ENCODE measurements at places on chromosomes 6 and 20.

DNA sequence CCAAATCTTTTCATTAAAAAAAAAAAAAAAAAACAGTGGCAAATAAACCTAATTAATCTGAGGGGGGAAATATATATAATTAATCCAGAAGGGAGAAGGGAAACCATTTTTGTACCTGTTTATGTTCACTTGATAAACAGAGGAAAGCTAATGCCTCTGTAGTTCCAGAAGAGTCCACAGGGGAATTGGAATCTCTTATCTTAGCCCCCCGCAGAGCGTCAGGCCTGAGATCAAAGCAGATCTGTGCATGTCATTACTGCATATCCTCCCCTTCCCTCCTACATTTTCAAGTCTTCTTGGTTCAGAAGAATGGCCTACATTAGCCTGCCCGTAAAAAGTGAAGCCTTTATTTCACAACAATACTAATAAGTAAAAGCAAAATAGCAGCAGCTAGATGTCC is 157.2 kb downstream of the PTPRT start:
- no peak for DNase-seq

GRCh38 chr6:148316308-148316707 is 26.3 kb upstream of the SASH1 start:
- no peak for DNase-seq

DNA sequence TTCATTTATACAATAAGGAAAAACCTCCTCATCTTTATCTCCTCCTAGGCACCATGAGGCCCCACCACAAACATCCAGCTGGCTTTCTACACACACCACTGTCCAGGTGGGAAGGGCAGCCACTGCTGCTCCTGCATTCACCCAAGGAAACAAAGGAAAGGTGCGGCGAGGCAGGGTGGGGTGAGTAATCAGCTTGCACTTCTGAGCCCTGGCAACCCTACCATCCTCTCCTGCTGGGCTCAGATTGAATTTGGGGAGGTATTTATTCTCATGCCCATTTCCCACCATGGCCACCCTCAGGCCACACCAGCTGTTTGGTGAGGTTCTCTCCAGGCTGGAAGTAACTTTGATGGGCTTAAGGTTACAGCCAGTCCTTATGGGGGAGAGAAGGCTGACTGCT is 31.2 kb upstream of the SPDEF start:
- DNase-seq, result no peak

GRCh38 chr20:32496811-32497533 is 88.2 kb downstream of the NOL4L start:
- no peak for DNase-seq

DNA sequence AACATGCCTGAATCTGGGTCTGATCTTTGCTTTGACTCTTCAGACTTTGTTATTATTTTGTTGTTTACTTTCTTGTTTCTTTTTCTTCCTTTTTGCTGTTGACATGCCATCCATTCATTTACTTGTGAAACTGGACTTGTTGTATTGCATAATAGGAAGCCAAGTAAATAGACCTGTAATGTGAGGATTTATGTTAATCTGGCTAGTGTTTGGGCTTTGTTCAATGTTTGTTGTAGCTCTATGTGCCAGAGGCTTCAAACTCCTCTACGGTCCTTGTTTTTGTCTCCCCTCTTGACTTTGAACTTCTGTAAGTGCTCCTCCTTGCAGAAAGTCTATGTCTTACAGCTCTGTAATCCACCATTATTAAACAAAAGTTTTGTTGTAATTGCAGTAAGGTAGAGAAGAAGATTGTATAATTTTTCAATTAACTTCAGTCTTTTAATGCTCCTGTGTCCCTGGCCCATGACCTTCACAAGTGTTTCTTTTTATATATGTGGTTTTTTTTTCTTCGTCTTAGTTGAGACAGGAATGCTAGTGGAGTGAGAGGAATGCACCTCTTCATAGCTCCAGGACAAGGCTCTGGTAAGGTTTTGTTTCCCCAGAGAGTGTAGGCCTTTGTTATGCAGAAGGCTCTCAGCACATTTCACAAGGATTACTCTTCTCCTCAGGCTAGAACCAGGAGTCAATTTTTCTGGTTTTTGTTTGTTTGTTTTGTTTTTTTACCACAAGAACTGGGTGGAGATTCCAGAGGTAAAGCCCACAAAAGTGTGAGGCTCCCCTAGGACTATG is 1061.8 kb upstream of the CITED2 start:
- no peak for DNase-seq

DNA sequence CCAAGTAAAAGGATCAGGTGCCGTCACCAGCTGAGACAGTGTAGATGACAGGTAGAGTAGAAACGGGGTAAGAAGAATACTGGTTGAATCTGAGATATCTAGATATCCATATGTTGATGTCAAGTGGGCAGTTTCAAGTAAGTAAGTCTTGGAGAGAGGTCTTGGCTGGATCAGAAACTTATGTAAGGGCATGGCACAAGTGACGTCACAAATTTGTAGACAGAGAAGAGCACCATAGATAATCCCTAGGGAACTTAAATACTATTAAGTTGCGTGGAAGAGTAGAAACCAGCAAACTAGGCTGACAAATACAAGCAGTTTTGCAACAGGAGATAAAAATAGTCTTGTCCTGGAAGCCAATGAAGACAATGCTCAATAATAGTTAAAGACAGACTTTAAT is 123.2 kb downstream of the KHDRBS2 start:
- DNase-seq, result no peak

DNA sequence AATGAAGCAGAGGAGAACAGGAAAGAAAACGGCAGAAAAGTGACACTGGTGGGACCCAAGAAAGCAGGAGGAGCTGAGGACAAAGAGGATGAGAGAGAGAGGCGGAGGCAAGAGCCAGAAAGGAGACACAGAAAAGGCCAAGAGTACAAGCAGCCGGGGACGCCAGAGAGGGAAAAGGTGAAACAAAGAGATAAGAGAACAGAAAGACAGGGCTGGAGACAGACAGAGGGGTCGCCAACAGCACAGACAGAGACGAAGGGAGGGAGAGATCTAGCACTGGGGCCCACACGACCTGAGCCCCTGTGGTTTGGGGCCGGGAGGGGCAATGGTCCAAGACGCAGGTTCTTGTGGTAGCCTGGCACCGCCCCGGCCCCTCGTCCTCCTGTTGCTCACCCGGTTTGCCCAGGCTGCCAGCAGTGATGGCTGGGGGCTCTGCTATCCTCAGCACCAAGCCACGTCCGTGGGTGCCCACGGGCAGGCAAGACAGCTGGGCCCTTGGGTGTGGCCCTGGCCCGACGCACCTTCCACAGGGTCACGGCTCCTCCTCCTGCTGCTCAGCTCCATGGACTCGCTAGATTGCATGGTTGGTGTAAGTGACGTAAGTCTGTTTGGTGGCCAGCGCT is 123.5 kb downstream of the GRM4 start:
- no peak for DNase-seq

DNA sequence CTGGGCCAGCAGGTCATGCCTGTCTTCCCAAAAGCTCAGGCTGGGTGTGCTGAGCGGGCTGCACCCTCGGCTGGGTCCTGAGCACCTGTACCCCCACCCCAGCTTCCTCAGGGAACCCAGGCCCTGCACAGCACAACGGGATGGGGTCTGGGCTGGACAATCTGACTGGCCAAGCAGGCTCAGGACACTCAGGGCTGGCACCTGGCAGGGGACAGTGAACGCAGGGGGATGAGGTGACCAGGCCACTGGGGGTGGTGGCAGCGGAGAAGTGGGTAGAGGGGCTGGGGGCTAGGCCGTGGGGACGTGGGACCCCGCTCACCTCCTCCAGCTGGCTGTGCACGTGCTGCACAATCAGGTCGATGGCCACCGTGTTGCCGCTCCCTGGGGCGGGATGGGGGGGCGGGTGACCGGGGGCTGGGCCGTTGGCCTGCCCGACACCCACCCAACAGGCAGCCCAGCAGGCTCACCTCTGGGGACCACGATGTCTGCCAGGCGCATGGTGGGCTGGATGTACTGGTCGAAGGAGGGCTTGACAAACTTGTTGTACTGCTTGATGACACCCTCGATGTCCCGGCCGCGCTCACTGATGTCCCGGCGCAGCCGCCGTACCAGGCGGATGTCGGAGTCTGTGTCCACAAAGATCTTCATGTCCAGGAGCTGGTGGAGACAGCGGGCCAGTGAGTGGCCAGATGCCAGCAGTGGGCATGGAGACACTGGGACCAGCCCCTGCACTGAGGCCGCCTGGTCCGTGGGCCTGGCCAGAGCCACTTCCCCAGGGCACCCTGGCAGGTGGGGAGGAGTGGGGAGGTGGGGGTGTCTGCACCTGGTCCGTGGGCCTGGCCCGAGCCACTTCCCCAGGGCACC is 11.9 kb downstream of the UCKL1 start:
- DNase-seq, result no peak

- no peak for DNase-seq
Measured at GRCh38 chr6:98957450-98957849, 9.7 kb upstream of the FBXL4 start.

GRCh38 chr6:32666420-32667300 is at the start of gene HLA-DQB1:
TSS of gene HLA-DQB1 (minus strand) at chr6:32666657. CDS start at chr6:32666607, 50 bp downstream.
- DNase-seq, result peak; percentile 34

GRCh38 chr6:84568971-84569370 is 195.4 kb downstream of the TBX18 start:
- no peak for DNase-seq

- no peak for DNase-seq
Measured at GRCh38 chr6:139313784-139314545, 22.2 kb upstream of the TXLNB start.

GRCh38 chr6:72365773-72366172 is 256.1 kb upstream of the KCNQ5 start:
- DNase-seq, result no peak

DNA sequence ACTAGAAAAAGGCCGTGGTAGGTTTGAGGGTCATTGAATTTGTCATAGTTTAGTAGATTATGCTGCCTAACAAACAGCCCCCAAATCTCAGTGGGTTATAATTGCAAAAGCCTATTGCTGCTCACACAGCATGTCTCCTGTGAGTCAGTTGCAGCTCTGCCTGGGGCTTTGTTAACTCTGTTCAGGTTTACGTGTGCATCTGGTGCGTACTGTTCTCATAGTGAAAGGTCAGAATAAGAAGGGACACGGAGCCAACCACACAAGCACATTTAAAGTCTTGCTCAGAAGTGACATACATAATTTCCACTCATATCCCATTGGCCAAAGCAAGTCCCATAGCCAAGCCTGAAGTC is 48.1 kb upstream of the BMP2 start:
- no peak for DNase-seq

- DNase-seq, result no peak
Measured at GRCh38 chr20:59101961-59102360, 59.4 kb upstream of the PRELID3B start.

DNA sequence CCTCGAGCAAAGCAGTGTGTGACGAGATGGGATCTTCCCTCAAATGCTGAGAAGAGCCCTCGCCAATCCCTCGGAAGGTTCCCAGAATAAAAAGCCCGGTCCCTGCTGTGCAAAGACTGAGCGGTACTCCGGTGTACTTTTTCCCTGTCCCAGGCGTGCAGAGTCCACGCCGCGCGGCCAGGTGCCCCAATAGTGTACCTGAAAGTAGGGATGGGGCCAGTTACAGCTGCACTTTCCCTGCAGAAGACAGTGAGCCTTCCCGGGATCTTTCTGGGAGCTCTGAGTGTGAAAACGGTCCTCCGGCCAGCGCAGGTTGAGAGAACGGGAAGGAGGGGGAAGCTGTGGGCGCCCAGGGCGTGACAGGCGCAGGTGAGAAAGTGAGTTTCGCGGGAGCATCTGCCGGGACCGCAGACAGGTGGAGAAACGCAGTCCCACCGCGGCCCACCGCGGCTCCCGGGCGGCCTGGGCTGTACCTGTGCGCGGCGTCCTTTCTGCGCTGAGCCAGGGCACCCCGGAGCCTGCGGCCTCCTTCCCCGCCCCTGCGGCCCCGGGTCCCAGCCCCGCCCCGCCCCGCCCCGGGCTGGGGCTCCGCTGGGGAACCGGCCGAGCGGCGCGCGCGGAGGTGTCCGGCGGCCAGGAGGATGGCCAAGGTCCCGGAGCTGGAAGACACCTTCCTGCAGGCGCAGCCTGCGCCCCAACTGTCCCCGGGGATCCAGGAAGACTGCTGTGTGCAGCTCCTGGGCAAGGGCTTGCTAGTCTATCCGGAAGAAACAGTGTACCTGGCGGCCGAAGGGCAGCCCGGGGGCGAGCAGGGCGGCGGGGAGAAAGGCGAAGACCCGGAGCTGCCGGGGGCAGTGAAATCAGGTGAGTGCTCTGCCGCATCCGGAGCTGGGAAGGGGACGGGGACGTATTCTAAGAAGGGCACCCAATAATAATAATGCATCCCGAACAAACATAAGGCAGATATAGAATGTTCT is at the start of gene RFX6:
RFX6 (plus strand) TSS at position 608 of the 977 bp plus-strand sequence; CDS start at position 642, 34 bp downstream.
- peak; percentile 5 for DNase-seq

DNA sequence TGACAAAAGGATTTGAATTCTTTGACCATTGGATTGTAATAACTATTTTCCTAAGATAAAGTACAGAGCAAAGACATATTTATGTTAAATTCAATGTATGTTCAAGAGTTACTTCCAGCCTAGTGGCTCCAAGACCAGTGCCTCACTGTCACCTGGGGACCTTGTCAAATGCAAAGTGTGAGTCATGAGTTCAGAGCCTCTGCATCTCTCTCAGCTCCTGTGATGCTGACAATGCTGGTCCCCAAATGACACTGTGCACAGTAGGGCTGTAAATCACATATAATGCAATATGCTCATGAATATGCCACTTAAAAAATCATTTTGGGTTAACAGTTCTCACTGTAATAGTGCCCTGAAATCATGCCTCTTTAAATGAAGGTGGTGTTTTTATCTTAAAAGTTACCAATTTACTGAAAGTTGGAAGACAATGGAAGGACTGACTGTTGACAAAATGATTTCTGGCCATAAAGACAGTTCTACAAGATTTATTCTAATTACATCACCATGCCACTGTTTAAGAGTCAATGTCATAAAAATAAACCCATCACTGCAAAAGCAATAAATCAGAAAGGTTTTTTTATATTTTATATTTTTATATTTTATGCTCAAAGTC is 62.1 kb downstream of the NRSN1 start:
- no peak for DNase-seq

DNA sequence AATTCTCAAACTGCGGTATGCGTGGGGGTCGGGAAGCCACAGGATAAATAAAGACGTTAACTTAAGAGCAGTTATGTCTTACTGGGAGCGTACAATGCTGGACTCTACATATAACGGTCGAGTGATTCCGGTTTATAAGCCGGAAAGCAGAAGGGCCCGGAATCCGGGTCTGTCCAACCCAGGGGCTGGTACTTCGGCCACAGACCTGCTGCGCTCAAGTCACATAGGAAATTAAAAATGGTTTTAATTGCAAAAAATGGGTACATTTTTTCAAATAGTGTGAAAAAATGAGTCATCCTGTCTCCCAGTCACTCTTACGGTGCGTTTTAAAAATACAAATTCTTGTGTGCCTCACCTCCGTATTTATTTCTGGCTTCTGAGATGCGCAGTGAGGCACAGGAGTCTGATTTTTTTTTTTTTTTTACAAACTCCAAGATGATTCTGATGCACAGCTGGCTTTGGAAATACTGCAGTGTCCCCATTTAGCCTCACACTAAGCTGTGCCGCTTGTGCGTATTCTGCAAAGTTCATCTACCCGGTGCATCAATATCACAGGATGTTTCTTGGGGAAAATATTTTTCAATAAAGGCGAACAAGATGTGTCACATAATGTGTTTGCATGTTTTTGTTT is 1.0 kb downstream of the PCIF1 start:
- no peak for DNase-seq

All from GM12891 (cell line).